Activated CD4-positive, CD25-positive, alpha-beta regulatory T cell treated with anti-CD3 and anti-CD28 coated beads, Interleukin-2, amount 50 U/mL, for 24 hours (primary cell): ENCODE measurements at places on chromosomes 6 and 20.

- ATAC-seq, result no peak
Measured at GRCh38 chr6:15362274-15363160, 116.6 kb downstream of the JARID2 start.

DNA sequence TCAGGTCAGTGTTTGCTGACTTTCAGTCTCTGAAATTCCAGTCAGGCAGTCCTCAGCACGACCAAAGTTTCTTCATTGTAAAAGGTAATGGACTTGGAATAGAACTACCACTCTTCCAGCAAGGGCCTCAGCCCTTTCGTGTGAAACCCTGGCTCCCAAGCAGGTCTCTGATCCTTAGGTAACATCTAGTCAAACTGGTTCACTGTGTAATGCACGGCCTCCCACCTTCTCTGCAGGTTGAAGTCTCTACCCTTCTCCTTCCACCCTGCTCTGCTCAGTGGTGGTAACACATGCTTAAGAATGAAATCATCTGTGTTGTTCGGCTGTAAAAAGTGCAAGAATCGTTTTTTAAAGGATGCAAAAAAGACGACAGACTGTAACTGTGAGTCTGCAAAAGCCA, 287.2 kb upstream of the POU3F2 start:
- no peak for ATAC-seq

GRCh38 chr6:111280445-111280955, 193.2 kb downstream of the SLC16A10 start:
- ATAC-seq, result no peak

DNA sequence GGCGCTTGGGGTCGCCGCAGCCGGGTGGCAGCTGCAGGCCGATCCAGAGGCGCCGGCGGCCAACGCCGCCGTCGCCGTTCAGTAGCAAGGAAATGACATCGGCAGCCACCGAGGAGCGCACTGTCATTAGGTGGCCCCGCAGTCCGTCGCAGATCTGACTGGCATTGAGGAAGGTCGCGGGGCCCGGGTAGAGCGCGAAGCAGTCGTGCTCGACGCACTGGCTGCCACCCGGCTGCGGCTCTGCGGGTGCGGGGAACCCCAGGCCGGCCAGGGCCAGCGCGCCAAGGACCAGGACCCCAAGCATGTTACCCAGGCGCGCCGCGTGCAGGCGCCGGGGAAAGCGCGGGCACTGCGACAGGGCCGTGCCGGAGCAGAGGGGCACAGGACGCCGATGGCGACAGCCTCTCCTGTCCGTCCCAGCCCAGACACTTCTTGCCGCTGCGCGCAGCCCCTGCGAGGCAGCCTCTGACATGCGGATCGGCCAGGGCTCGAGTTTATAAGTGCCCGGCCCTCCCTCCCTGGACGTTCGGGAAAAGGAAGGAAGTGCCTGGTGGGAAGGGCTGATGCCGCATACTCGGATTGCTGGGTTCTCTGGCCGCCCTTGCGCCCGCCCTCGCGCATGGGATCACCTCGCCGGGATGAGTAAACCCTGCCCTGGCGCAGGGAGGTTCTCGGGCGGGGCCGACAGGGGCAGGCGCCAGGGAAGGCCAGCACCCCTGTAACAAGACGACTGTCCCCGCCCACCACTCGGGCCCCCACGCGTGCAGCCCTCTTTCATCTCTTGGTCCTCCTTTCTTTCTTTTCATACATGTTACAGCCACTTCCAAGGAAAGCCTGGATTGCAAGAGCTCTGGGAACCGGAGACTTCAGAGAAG, at the start of gene THBD:
THBD (minus strand) TSS at position 472 of the 875 bp plus-strand sequence; CDS start at position 304, 168 bp downstream.
- no peak for ATAC-seq

- ATAC-seq, result no peak
Measured at GRCh38 chr20:36506253-36506652, 35.1 kb upstream of the MYL9 start.

DNA sequence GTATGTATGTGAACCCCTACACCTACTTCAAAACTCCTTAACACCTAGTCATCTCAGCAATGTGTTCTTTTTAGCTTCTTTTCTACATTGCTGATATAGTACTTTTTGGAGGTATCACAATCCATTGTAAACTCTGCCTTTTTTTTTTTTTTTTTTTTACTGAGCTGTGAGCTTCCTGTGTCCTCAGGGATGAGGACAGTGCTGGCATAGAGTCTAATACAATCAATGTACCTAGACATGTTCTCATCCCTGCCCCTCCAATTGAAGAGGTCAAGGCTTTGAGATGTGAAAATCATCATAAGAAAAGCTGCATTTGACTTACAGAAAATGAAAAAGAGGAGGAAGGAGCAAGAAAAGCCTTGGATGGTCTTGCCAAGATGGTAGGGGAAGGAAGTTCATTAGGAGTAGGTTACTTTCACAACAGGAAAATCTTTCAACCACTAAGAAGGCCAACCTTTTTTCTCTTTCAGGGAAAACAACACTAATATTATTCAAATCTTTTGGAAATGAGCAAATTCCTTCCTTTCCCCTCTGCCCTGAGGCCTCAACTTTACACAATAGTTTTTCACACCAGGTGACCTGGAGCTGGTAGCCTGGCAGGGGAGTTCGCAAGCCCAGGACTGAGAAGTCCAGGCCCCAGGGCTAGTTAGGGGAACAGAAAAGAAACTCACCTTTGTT, 2.8 kb upstream of the JARID2 start:
- no peak for ATAC-seq

- ATAC-seq, result no peak
Measured at GRCh38 chr6:107692351-107692750, 131.8 kb downstream of the SCML4 start.

GRCh38 chr20:7503501-7503900, 436.8 kb downstream of the HAO1 start:
- ATAC-seq, result no peak

DNA sequence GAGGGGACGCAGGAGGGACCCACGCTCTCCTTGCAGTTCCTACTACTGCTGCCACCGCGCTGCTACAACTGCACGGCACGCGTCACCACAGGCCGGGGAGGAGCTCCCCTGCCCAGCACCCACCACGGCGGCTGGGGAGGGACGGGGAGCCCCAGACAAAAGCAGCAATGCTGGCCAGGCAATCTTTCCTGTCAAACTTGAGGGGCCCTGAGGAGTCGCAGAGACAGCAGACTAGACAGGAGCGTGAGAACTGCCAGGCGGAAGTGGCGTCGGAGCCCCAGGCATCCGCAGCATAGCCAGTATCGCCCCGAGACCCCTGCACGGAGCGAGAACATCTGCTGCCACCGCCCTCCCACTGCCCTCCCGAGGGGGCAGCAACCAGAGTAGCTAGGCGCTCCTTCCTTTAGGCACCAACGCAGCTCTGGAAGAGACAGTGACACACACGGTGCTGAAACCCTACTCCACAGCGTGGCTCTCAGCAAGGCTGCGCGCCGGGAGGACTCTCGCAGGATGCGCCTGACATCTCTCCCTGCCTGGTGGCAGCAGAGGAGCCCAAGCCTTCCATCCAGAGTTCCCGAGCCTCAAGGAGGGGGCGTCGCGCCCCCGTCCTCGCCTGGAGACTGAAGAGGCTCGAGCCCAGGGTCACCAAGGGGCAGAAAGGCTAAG, 2.2 kb downstream of the TAF4 start:
- ATAC-seq, result no peak

DNA sequence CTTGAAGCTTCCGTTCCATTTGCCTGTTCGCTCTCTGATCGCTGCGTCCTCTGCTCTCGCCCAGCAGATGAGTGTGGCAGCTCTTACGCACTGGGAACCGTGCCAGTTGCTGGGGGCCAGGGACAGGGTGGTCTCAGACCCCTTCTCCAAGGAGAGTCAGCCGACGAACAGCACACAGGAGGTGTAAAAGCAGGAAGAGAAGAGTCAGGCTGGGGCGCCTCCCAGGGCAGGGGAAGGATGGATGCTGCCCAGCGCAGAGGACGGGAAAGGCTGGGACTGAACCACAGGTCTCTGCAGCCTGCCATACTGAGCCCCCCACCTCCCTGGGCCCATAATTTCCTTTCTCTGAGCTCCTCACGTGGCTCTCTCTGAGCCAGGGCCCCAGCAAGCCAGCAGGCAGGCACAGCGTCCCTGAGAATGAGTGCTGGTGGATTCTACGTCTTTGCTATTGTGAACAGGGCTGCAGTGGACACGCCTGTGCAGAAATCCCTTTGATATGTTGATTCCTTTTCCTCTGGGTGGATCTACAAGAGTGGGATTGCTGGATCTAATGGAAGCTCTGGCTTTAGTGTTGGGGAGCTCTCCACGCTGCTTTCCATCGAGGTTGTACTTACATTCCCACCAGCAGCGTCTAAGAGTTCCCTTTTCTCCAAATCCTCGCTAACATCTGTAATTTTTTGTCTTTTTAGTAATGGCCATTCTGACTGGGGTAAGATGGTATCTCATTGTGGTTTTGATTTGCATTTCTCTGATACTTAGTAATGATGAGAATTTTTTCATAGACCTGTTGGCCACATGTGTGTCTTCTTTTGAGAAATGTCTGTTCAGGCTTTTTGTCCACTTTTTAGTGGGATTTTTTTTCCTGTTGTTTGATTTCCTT, 104.1 kb downstream of the PSMB1 start:
- ATAC-seq, result no peak

GRCh38 chr20:15375836-15376235, 1038.4 kb upstream of the FLRT3 start:
- no peak for ATAC-seq

- ATAC-seq, result no peak
Measured at GRCh38 chr6:25542984-25543910, 108.8 kb upstream of the SCGN start.

- no peak for ATAC-seq
Measured at GRCh38 chr6:125182237-125183008, 28.9 kb downstream of the TPD52L1 start.

- ATAC-seq, result no peak
Measured at GRCh38 chr6:158655569-158656450, 6.0 kb downstream of the SYTL3 start.

- ATAC-seq, result peak; percentile 50
Measured at GRCh38 chr6:12957321-12958051, 240.9 kb downstream of the PHACTR1 start.

DNA sequence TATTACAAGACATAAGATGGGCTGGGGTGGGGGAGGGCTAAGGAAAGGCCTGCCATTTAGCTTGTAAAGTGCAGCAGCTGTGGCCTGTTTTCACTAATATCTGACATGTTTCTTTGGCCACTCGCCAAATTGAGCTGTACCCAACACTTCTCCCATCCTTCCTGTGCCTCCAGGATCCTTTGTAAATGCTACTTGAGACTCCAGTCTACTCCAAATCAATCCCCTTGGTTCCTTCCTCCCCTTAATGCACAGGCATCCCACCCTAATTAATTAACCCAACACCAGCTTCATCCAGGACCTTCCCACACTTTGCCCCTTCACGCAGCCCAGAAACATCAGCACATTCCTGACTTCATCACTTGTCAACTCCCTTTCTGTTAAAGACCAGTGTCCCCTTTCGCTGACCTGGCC, 55.0 kb upstream of the TCF21 start:
- ATAC-seq, result no peak

- no peak for ATAC-seq
Measured at GRCh38 chr6:84525907-84526306, 238.5 kb downstream of the TBX18 start.

- ATAC-seq, result no peak
Measured at GRCh38 chr6:63928613-63929012, 293.0 kb downstream of the PHF3 start.

DNA sequence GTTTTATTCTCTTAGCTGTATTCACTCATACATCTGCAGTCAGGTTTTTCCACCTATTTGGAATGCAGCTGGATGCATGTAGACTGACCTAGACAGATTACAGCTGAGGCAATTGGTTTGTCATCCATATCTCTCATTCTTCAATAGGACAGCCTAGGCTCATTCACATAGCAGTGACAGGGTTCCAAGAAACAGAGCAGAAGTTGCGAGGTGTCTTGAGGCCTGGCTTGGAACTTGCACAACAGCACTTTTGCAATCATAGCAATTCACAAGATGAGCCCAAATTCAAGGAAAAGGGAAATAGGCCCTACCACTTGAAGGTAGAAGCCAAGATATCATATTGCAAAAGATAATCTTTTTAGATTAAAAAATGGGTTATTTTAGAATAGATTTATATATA, 508.9 kb upstream of the JAG1 start:
- ATAC-seq, result no peak

- ATAC-seq, result no peak
Measured at GRCh38 chr20:9514461-9515213, at the start of gene LAMP5. LAMP5 (plus strand) TSS chr20:9514590; CDS start chr20:9514853, 263 bp downstream.

DNA sequence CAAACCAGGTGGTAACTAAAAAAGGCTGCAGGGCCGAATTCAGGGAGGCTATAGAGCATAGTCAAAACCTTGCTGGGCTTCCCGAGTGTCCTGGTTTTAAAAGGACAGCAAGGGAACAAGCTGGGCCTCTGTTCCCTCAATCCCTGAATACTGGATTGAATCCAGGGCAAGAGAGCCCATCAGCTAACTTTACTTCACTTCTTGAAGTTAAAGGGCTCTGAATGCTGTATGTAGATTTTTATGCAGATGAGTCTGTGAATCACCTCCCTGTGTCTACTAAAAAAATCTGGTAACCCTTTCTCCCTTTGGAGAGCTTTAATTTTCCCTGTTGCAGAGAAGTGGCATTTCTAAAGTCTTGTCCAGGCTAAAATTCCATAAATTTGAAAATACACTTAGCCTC, 29.5 kb downstream of the LYRM4 start:
- ATAC-seq, result no peak

DNA sequence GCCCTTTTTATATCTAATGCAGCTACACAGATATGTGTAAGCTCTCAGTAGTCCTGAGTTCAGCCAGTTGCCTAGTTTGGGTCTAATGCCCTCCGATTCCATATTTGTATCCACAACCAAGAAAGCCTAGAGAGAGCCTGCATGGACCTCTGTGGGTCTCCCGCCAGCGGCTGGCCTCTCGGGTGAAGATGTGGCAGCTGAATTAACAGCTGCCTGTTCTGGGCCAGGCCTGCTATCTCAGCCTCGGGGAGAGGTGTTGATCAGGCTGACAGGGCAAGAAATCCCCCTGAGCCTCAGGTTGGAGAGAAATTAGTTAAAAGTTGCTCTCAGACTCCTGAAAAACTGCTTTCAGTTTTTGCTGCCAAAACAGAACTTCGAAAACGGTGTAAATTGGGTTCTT, 19.8 kb downstream of the PTK7 start:
- no peak for ATAC-seq

GRCh38 chr6:164812706-164813105, 496.7 kb downstream of the C6orf118 start:
- ATAC-seq, result no peak

DNA sequence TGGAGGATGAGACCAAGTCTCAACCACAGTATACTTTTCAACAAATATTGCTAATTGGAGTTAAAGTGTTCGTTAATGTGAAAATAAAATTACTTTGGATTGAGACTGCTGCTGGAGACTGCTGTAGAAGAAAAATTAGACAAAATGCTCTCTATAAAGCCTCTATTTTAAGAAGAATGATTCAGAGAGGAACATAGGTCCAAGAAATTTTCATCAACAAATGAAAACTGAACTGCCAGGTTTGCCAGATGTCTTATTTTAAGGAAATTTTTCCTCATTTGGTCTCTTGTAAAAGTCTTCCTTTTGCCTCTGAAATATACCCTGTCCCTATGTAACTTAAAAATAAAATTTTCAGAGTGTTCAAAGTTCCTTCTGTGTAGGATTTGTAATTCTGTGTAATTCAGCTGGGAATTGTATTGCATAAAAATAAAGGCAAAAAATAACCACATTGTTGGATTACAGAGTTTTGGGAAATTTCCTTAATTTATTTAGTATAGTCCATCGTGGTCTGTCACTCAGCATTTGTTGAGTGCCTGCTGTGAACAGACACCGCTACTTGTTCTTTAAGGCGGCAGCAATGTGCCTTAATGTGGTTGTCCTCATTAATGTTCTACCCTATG, 27.4 kb downstream of the ANKS1A start:
- no peak for ATAC-seq

GRCh38 chr20:59985164-59985563, 26.9 kb downstream of the CDH26 start:
- no peak for ATAC-seq

- ATAC-seq, result no peak
Measured at GRCh38 chr6:117425431-117426153, at the start of gene ROS1. ROS1 (minus strand) TSS chr6:117425942; CDS start chr6:117425656, 286 bp downstream.
